ENCODE measurements at places on chromosomes 12 and 14.

DNA sequence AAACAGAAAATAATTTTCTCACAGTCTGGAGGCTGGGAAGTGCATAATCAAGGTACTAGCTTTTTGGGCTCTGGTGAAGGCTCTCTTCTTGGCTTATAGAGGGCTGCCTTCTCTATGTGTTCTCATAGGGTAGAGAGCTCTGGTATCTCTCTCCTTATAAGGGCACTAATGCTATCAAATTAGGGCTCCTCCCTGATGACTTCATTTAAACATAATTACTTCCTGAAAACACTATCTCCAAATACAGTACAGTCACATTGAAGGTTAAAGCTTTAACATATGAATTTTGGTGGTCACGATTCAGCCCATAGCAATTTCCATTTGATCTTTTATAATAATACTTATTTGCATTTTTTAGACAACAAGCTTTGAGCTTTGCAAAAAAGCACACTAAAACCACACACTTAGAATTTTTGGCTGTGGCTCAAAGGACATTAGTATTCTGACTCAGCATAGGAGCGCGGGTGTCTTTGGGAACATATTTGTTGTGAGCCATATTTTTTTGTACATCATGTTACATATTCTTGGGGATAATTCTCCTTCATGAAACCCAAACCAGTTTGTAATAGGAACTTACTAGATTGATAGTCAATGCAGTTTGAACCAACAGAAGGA lies 808.1 kb upstream of the FBXO33 start:
- DNase-seq = no peak

DNA sequence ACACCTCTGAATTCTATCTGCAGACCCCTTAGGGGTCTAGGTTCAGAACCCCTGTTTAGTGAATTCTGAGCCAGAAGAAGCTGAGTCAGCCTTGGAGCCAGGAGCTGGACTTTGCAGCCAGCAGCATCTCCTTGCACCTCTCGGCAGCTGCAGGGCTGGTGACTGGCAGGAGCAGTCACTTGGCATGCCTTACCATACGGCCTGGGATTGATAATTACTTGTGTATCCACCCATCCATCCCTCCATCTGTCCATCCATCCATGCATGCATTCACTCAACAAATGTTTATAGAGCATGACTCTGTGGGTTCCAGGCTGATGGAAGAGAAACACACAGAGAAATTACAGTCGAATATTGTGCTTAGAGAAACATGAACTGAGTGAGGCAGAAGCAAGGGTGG lies 67.5 kb upstream of the PRIMA1 start:
- no peak for DNase-seq

DNA sequence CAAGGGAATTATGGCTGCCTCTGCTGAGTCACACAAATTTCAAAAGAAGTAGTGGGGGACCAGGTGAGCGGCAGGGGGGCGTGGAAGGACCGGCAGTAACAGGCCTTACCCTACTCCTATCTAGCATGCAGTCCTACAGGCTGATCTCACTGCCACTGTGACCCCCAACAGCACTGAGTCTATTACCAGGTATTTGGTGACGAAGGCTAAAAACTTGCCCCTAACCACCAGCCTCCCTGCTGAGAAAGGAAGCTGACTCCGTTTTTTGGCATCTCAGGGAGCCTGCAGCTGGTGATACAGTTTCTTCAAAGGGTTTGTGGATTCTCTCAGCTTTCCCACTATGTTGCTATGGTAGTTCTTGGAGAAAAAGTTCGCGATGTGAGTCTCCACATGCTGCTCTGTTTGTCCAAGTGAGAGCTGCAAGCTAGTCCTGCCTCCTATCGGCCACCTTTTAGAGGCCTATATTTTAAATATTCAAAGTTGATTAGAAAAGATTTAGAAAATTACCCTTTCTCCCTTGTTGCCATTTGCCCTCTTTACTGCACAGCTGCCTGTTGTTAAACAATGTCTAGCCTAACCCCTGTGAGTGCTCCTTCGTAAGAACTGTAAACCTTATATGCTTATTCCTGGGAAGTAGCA lies 57.1 kb upstream of the SLCO1B1 start:
- DNase-seq = peak; percentile 98

GRCh38 chr12:131901431-131902331 lies 7.3 kb downstream of the ULK1 start:
- DNase-seq = no peak

DNA sequence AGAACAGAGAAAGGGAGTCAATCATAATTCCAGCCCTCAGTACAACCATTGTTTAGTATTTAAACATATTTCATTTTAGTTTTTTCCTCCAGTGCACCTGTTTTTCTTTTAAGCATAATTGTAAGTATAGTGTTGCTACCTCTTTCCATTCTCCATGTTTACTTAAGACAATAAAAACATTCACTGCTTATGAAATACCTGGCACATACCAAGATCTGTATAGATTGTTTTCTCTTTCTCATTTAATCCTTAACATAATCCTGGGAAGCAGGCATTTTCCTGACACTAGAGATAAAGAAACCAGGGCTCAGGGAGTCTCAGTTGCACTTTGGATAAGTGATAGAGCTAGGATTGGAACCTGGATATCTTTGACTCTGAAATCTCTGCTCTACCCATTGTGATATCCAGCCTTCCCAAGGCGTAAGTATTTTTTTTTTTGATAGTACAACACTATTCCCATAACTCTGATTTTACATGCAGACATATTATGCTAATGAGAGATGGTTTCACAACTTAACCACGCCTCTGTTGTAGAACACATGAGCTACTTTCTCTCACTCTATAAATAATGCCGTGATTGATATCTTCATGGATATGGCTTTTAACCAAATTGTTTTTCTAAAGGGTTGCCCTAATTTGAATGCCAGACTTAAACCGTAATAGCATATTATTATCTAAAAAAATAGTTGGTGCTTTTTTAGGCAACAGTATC lies 11.8 kb upstream of the KRT7 start:
- no peak for DNase-seq

Measured in fibroblast of skin of back (primary cell).